Kidney (tissue), 22 donors: ENCODE measurements at places on chromosomes 12 and 14. TPM values are rescaled to one million over a fixed set of nuclear protein-coding genes. Genes with fewer than 3 reads are reported as not detected.

Gene STAC3
- 3.1 TPM for total RNA-seq

Gene CCDC184
- total RNA-seq, result 2.0 TPM

Gene CATSPERB
- total RNA-seq, result 2.1 TPM

Gene NGB
- total RNA-seq, result not detected

DNA sequence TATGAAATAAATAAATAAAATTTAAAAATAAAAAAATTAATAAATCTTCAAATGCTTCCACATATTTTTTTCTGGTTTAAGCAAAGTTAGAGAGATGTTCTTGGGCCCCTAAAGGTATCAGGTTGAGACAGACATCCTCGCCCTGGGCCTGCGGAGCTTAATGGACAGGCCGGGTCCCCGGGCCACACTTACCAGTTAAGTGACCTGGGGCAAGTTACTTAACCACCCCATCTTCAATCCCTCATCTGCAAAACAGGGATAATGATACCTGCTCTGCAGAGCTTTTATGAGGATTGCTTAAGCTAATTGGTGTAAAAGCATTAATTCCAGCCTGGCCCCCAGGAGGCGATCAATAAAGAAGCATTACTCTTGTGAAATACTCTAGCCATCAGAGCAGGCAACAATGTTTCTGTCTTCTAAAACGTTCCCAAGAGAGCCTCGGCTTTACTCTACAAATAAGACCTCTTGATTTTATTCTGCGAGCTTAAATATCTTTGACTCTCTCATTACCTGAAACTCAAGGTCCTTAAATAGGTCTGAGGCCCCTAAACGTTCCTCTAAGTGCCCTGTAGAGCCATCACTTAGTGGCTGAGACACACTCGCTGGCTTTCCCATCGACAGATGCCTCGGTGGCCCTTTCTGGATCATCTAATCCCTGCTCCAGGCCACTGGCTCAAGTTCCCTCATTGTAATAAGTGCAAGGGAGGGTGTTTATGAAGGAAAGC is 81.1 kb upstream of the DIO3 start:
- peak; percentile 33 for DNase-seq
- H3K27ac ChIP-seq, result no peak overlapping the region
- no peak overlapping the region for H3K4me3 ChIP-seq
- no peaks in the 10 kb centered on the region for H3K36me3 ChIP-seq
- no peaks in the 10 kb centered on the region for H3K27me3 ChIP-seq
- H3K4me1 ChIP-seq, result no peaks in the 10 kb centered on the region

GRCh38 chr12:52417740-52418139 is 11.6 kb upstream of the KRT82 start:
- no peak overlapping the region for H3K27ac ChIP-seq
- H3K4me3 ChIP-seq, result no peak overlapping the region
- no peaks in the 10 kb centered on the region for H3K4me1 ChIP-seq
- no peaks in the 10 kb centered on the region for H3K36me3 ChIP-seq
- DNase-seq, result no peak

- H3K4me3 ChIP-seq, result no peak overlapping the region
- no peaks in the 10 kb centered on the region for H3K27me3 ChIP-seq
- DNase-seq, result no peak
- H3K36me3 ChIP-seq, result no peaks in the 10 kb centered on the region
These were observed 92.2 kb downstream of the TBC1D30 start for GRCh38 chr12:64916411-64917261.

DNA sequence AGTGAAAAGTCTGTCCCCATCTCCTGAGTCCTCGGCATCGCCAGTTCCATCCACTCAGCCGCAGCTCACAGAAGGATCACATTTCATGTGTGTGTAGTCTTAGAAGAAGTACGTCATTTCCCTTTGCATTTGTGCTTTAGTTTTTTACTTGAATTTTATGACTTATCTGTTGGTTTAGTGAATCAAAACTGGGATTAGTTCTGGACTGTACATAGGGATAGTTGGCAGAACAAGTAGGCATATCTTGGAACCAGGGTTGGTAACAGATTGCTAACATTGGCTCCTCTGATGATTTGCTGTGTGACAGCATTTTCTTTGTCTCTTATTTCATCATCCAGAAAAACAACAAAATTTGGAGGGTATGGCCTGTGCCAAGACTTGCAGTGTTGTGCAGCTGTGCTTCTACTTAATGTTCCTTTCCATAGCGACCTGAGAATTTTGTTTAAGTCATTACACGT is 69.6 kb upstream of the AEBP2 start:
- DNase-seq, result peak; percentile 43
- H3K36me3 ChIP-seq, result peaks cover 12% of the 10 kb centered on the region
- H3K27me3 ChIP-seq, result no peaks in the 10 kb centered on the region
- no peak overlapping the region for H3K27ac ChIP-seq

DNA sequence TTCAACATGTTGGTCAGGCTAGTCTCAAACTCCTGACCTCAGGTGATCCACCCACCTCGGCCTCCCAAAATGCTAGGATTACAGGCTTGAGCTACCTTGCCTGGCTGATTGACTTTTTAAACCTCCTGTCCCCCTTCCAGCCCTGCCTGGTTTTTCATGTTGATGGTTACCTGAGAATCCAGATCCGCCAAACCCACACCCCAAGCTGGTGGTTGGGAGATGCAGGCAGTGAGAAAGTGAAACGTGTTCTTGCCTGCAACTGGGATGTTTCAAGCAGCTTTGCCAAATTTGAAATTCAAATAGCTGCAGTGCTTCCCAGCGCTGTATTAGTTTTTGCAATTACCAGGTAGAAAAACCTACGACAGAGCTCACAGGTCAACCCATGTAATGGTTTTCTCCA is 238.3 kb upstream of the PWP1 start:
- H3K4me1 ChIP-seq, result no peaks in the 10 kb centered on the region
- H3K4me3 ChIP-seq, result no peak overlapping the region
- H3K27me3 ChIP-seq, result no peaks in the 10 kb centered on the region
- no peak for DNase-seq

GRCh38 chr12:18897823-18898222 is 159.9 kb downstream of the CAPZA3 start:
- no peak overlapping the region for H3K4me3 ChIP-seq
- H3K27me3 ChIP-seq, result no peaks in the 10 kb centered on the region
- DNase-seq, result no peak
- no peaks in the 10 kb centered on the region for H3K36me3 ChIP-seq
- H3K27ac ChIP-seq, result no peak overlapping the region
- no peaks in the 10 kb centered on the region for H3K4me1 ChIP-seq

- no peak for DNase-seq
- H3K27ac ChIP-seq, result no peak overlapping the region
- H3K4me3 ChIP-seq, result no peak overlapping the region
- no peaks in the 10 kb centered on the region for H3K27me3 ChIP-seq
These were observed 37.6 kb upstream of the DHRS4 start for GRCh38 chr14:23916004-23916403.

DNA sequence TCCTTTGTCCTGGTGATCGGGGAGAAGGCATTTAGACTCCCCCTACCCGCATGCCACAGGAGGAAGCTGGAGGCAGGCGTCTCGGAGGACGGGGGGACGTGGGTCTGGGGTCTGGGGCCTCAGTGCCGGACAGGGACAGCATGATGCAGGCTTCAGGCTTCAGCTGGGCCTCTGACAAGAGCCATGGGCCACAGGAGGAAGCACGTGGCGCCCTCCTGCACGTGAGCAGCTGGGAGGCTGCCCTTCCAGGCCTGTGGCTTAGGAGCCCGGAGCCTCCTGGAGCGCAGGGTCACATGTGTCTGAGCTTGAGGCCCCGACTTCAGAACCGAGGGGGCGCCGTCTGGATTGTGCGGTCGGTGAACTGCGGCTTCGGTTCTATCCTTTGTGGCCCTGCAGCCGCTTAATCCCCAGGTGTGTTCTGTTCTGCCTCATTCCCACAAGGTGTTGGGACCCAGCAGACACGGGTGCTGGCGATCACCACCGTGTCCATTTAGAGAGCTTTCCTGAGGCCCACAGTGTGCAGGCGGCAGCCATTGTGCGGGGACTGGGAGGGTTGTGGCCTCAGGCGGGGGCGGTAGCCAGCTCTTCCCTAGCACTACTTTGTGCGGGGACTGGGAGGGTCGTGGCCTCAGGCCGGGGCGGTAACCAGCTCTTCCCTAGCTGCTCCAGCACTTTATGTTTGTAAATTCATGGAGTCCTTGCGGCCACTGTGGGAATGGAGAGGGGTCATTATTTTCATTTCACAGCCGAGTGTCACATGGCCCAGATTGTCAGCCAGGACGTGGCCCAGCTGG is 150.2 kb downstream of the ADGRD1 start:
- no peaks in the 10 kb centered on the region for H3K36me3 ChIP-seq
- DNase-seq, result peak; percentile 85
- no peak overlapping the region for H3K27ac ChIP-seq

- DNase-seq, result peak; percentile 86
- no peak overlapping the region for H3K27ac ChIP-seq
- no peak overlapping the region for H3K4me3 ChIP-seq
- H3K36me3 ChIP-seq, result no peaks in the 10 kb centered on the region
These were observed 21.6 kb upstream of the NR4A1 start for GRCh38 chr12:52029685-52030084.

GRCh38 chr12:124380796-124381455 is 86.0 kb downstream of the RFLNA start:
- peaks cover 36% of the 10 kb centered on the region for H3K4me1 ChIP-seq
- no peaks in the 10 kb centered on the region for H3K27me3 ChIP-seq
- H3K4me3 ChIP-seq, result peak overlapping the region; percentile 0
- peak overlapping the region; percentile 66 for H3K27ac ChIP-seq
- DNase-seq, result no peak
- no peaks in the 10 kb centered on the region for H3K36me3 ChIP-seq

DNA sequence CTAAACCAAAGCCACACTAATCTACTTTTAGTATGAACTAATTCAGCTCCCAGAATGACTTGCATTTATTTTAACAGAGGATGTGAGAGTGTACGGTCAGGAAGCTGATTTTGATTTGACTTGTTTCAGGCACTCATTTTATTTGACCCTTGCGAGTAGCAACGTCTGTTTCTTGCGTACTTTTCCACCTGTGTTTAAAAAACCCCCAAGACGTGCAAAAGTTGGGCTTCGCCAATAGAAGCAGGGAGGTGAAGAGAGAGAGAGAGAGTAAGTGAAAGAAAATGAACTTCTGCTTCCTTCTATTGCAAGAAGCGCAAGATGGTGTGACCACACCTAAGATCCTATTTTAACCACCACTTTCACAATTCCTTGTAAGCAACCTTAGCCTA is 6.7 kb upstream of the SLC15A4 start:
- no peaks in the 10 kb centered on the region for H3K27me3 ChIP-seq
- H3K36me3 ChIP-seq, result no peaks in the 10 kb centered on the region

DNA sequence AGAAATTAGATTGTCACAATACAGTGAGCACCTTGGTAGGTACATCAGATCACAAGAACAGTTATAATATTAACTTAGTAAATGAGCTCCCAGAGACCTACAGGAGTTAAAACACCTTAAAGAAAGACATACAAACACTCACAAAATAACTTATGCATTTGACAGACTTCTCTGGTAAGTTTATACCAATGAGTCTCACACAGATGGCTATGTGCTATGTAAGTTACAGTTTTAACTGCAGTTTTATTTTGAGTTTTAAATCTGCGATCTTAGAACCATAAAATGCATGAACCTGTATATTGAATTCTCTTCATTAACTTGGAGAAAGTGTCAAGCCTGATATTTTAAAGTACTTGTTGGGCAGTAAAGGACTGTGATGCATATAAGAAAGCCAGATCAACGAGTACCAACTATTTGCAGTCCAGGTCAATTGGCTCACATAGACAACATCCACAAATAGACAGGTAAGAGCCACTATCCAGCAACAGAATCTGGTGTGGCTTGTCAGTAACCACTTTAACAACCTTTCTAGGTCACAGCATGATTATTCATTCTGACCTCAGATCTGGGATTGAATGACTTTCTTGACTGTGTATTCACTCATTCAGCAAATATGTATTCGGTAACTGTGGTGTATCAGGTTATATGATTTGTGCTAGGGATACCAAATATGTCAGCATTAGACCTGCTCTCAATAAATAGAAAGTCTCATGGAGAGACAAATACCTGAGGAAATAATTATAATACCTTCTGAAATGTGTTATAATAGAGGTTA is 856.6 kb upstream of the MGAT4C start:
- DNase-seq, result no peak
- no peaks in the 10 kb centered on the region for H3K27me3 ChIP-seq
- no peaks in the 10 kb centered on the region for H3K4me1 ChIP-seq
- H3K27ac ChIP-seq, result no peak overlapping the region
- no peak overlapping the region for H3K4me3 ChIP-seq

GRCh38 chr12:60043236-60043635 is 447.4 kb downstream of the SLC16A7 start:
- no peak overlapping the region for H3K4me3 ChIP-seq
- no peaks in the 10 kb centered on the region for H3K36me3 ChIP-seq
- H3K27me3 ChIP-seq, result no peaks in the 10 kb centered on the region
- H3K4me1 ChIP-seq, result no peaks in the 10 kb centered on the region
- DNase-seq, result no peak

DNA sequence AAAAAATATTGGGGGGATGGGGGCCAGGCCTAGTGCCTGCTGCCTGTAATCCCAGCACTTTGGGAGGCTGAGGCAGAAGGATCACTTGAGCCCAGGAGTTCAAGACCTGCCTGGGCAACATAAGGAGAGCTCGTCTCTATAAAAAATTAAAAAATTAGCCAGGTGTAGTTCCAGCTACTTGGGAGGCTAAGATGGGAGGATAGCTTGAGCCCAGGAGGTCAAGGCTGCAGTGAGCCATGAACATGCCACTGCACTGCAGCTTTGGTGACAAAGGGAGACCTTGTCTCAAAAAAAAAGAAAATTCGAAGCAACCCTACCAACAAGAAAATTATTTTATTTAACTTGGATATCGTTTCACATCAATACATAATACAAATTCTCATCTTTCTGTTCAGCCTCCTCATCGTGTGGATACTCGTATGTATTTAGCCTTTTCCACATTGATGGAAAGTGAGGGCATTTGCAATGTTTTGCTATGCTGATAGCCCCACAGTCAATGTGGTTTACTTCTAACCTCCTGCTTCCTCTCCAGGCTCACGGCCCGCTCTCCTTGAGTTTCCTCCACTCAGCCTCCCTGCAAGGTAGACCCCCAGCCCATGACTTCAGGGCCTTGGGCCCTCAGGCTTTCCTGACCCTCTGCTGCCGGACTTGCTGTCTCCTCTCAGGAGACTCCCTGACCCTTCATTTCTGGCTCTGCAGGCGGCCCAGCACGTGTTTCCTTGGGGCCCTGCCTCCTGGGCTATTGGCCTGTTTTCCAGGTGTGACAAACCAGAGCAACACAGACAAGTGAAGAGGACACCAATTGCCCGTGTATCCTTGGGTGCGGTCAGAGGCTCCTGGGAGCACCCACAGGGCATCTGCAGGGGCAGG is 54.8 kb downstream of the NFKBIA start:
- H3K27ac ChIP-seq, result no peak overlapping the region
- no peak for DNase-seq
- H3K4me3 ChIP-seq, result no peak overlapping the region
- peaks cover 8% of the 10 kb centered on the region for H3K4me1 ChIP-seq
- no peaks in the 10 kb centered on the region for H3K27me3 ChIP-seq
